ENCODE measurements at places on chromosomes 2 and 18.

GRCh38 chr2:105081006-105081601 lies 43.2 kb downstream of the MRPS9 start:
- DNase-seq, result no peak

DNA sequence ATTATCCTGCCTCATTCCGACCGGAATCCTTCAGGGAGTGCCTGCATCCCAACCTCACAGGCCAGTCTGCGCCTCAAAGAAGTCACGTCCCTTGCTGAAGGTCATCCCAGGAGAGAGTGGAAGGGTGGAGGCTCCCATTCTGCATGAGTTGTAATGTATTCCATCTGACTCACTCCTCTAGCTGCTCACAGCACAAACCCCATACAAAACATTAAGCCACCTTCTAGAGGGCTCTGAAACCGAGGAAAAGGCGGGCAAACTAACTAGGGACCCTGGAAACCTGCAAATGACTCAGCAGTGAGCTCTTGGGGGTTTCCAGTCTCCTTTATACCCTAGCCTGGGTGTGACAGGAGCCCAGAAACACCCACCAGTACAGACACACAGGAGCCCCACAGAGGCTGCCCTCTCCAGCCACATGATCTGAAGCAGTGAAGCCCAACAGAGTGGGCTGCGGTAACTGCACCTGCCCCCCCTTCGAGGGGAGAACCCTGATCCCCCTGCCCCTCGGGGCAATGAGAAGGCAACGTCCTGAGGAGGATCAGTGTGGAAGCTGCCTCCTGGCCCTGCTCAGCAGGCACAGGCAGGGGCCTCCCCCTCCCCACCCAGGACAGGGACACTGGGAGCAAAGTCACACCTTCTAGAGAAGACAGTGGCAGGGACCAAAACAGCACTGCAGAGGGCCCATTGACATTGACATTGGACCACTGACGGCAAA lies 69.3 kb upstream of the SNTG2 start:
- no peak for DNase-seq

- DNase-seq, result no peak
Measured at GRCh38 chr18:26327062-26327461, 100.8 kb downstream of the TAF4B start.

- no peak for DNase-seq
Measured at GRCh38 chr2:393711-394696, 106.1 kb upstream of the ALKAL2 start.

DNA sequence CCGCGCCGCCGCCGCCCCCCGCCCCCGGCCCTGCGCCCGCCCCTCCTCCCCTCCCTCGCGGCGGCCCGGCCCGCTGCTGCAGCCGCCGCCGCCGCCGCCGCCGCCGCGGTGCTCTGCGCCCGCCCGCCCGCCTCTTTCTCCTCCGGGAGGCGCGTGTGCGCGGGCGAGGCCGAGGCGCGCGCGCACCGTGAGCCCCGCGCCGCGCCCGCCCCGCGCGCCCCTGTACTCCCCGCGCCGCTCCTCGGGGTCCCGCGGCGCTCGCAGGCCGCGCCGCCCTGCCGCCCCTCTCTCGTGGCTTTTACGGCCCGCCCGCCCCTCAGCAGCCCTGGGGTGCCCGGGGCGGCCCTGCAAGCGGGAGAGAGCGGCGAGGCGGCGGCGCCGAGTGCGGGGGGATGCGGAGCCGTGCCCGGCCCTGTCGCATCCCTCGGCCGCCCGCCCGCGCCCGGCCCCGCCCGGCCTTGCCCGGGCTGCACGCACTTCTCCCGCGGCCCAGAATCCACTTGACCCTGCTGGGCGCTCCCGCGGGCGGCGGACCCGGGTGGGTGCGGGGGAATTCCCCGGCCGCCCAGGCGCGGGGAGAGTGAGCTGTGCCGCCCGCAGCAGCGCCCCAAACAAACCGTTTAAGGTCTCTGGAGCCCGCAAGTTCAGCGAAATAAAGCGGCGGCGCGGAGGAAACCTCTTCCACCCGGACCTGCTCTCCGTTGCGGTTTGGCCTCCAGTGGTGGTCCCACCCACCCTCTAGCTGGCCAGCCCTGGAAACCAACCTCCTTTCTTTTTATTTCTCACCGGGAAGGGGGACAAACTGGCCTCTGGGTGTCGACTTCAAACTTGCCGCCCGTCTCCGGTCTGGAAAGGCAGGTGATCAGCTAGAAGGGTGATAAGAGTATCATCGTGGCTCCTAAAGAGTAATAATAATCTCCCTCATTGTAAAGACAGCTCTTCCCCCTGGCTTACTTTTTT lies 37.4 kb downstream of the AFF3 start:
- no peak for DNase-seq

DNA sequence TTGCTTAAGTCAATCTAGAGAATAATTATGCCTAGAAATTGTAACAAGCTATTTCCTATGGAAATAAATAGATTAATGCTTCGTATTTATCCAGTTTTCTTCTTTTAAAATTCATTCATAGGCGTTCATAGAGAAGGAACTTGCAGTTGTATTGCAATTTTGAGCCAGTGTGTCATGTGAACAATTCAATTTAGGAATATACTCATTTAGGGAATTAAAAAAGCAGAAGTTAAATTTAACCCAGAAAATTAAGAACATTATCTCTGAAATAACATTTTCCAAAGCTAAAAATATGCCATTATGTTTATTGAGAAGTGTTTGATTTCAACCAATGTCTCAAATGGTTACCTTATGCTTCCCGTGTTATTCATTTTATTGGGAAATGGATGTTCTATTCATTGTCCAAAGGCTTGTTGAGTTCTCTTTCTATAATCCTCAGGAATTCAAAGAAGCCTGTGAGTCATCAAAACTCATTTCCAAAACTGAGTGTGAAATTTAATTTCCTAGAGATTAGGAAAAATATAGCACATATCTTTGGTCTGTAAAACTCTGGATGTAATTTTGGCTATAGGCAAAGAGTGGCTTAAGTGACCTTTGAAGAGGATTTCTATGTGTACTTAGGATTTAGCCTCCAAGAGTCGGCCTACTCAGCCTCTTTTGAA lies 99.7 kb downstream of the SLC8A1 start:
- no peak for DNase-seq

DNA sequence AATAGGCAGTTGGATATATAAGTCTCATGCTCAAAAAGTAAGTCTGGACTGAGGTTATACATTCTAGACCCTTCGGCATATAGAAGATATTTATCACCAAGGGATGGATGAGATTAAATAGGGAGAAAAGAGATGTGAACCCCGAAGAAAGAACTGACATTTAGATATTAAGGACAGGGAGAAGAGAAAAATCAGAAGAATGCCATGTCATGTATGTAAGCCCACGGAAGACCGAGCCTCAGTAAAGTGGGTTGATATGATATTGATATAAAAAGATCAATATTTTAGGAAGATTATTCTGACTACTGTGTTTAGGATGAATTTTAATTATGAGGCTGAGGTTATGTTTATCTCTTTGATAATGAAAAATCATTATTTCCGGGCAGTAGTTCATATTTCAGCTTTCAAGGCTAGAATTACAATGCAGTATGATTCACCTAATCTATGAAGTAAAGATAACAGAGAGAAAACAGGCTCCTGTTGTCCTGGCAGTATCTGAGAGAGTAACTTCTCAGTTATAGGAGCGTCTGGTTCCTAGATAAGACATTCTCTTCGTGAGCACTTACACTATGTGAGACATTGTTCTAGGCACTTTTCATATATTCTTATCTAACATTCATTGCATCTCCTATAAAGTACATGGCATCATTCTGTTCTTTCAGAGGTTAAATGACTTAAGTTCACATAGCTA lies 83.0 kb downstream of the UBR3 start:
- no peak for DNase-seq

Data from NK-92 treated with Interleukin-12 subunit alpha and Interleukin-12 subunit beta, amount 100 ng/mL, for 24 hours (cell line).